ENCODE measurements at places on chromosomes 7 and 10. TPM values are rescaled to one million over a fixed set of nuclear protein-coding genes. Genes with fewer than 3 reads are reported as not detected.

DNA sequence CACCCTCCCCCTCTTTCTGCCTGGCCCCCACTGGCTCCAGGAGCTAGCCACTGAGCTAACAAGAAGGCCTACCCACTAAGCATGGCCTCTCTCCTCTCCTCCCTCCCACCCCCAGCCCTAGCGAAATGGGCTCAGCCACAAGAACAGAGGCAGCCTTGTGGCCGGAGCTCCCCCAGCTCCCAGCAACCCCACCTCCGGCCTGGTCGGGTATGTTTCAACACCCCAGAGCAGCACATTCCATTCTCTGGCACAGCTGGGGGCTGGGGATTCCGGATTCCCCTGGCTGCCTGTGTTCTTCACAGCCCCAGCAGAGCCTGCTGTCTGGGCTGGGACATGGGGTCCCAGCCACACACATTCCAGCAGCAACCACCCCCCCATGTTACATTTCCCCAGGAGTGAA, 9.0 kb downstream of the SFRP5 start:
- no peak for DNase-seq

DNA sequence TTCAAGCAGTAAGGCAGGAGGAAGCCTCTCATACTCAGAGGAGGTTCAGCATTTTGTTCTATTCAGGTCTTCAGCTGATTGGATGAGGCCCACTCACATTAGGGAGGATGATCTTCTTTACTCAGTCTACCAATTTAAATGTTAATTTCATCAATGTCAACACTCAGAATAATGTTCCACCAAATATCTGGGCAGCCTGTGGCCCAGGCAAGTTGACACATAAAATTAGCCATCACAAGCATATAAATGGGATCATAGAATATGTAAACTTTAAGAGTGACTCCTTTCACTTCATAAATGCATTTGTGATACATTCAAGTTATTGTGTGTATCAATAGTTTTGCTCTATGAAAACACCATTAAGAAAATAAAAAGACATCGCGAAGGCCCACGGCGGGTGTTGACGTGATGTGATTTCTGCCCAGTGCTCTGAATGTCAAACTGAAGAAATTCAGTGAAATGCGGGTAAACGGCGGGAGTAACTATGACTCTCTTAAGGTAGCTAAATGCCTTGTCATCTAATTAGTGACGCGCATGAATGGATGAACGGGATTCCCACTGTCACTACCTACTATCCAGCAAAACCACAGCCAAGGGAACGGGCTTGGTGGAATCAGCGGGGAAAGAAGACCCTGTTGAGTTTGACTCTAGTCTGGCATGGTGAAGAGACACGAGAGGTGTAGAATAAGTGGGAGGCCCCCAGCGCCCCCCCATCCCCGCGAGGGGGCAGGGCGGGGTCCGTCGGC, 536.1 kb upstream of the AUTS2 start:
- DNase-seq = no peak

- DNase-seq = no peak
Measured at GRCh38 chr7:12609561-12609960, 39.0 kb downstream of the SCIN start.

- DNase-seq = no peak
Measured at GRCh38 chr7:99614495-99614894, 2.3 kb upstream of the ZSCAN25 start.

GRCh38 chr10:1378473-1378872, 322.3 kb downstream of the WDR37 start:
- DNase-seq = no peak

- no peak for DNase-seq
Measured at GRCh38 chr10:38174336-38174735, 80.2 kb downstream of the ZNF37A start.

DNA sequence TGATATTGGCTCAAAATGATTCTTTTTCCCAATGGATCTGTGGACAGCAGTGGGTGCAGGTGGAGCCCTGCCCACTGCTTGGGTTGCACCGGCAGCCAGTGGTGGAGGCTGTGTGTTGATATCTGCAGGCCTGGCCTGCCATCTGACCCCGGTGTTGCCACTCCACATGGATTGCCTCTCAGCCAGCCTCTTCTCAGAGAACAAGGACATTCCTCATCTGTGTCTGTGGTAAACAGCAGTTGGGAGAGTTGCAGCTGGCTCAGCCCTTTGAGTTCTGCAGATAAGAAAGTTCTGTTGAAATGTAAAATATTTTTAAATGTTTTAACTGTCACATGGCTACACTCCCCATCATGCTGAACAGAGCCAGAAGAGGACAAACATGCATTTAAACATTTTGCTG, 374.9 kb upstream of the CELF2 start:
- DNase-seq = no peak

DNA sequence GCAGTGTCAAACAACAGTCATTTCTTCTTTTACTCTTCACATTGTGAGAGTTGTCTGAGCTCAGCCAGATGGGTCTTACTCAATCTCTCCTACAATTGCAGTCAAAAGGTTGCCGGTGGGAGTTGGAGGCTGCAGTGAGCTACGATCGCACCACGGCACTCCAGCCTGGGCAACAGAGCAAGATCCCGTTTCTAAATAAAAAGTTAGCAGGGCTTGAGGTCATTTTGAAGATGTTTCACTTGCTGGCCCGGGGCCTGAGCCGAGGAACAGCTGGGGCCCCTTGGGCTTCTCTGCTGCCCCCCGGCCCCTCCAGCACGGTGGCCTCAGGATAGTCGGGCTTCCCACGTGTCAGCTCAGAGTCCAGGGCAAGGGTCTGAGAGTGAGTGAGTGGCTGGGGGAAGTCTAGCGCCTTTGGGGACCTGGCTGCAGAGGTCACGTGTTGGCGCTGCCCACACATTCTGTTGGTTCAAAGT, 40.4 kb downstream of the GTF2IRD1 start:
- no peak for DNase-seq

GRCh38 chr10:120177330-120177729, 279.7 kb upstream of the PLPP4 start:
- DNase-seq = no peak

Gene ADAMTS14
- total RNA-seq = 0.25 TPM

Gene ZNF3
- total RNA-seq = 23.7 TPM

Gene SLC13A1
- not detected for total RNA-seq

Gene CDC14C
- total RNA-seq = not detected
